GM04504 (cell line): ENCODE measurements at places on chromosomes 13 and 19.

- no peak for DNase-seq
These were observed at the start of gene KCNJ14 for GRCh38 chr19:48455171-48455907. KCNJ14 (plus strand) TSS chr19:48455574; CDS start chr19:48461725, 6,151 bp downstream.

- no peak for DNase-seq
These were observed 70.6 kb upstream of the TEX29 start for GRCh38 chr13:111249637-111250360.

GRCh38 chr13:27304611-27305010 is 34.0 kb downstream of the RASL11A start:
- no peak for DNase-seq

GRCh38 chr13:26325876-26326275 is 71.9 kb downstream of the CDK8 start:
- DNase-seq = no peak

DNA sequence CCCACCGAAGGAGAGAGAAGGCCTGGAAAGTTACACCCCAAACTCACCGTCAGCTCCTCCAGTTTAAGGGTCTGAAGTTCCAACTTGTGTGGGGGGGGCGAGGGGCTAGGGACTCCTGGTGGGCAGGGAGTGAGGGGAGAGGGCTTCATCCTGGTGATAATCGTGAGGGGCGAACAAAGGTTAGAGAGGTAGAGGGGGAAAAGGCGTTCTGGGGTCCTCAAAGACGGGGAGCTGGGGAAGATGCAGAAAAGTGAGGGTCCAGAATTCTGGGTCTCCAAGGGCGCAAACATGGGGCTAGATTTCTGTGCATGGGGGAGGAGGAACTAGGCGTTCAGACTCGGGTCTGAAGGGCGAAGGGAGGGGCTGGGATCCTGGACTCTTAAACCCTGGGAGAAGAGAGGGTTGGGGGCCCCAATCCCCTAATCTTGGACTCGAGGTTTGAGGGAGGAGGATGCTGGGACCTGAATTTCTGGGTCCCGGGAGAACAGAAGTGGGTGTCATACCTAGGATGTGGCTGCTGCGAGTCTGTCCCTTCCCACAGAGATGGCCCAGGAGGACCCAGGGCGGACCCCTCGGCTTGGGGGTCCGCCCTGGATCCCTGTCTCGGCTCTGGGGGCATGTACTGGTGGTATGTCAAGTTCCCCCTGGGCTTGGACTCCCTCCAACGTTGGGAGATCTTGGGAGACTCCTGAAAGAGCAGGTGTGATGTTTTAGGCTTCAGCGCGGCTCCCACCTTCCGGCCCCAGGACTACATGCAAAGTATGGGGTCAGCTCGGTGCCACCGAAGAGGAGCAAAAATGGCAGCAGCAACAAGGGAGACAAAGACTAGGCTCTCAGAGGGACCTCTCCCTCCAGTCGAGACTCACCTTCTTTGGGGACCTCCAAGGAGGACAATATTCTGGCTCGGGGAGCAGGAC is 4.5 kb downstream of the MAMSTR start:
- DNase-seq = no peak

DNA sequence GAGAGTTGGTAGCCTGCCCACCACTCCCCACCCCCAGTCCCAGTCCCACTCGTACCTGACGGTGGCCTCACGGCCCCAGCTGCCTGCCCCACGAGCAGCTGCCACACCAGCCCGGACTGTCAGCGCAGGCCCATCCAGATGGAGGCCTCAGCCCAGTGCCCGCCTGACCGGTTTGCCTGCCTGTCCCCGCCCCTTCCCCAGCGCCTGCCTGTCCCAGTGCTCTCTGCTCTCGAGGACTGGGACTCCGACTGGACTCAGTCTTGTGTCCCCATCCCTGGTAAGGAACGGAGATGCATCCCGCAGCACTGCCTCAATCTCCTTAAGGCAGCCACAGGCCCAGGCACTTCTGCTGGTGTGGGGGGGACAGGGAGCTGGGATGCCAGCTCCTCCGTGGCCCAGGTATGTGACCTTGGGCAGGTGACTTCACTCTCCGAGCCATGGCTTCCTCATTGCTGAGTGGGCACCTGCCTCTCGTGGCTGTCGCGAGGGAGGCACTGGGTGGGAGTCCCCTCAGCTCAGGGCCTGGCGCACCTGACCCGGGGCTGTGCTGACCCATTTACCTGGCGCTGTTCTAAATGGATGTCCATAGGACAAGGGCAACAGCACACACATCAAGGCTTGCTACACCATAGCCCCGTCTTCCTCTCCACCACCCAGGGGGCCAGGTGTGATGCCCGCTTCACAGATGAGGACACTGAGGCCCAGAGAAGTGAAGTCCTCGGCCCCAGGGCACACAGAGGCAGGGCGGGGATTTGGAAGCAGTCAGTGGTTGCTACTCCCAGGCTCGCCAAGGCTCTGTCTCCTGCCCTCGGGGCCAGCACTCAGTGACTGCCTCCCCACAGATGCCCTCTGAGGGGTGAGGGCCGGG is at the start of gene NKPD1:
TSS of gene NKPD1 (minus strand) at position 113 of the 868 bp plus-strand sequence. CDS start 832 bp downstream, outside the sequence.
- DNase-seq = no peak

DNA sequence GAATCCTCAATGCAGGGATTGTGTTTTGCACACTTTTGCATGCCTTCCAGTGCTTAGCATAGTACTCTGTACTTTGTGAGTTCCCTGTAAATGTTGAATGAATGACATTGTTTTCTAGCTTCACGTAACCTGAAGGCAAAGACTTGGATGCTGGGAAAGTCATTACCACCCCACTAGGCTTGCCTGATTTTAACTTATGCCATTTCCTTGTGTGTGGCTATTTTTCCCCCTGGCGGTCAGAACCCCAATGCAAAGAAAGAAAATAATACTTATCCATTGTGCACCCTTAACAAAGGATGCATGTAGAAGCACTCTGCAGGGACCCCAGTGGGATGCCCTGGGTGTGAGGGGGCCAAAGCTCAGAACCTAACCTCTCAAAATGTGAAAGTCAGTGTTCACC is 1.2 kb upstream of the ENOX1 start:
- no peak for DNase-seq

- DNase-seq = no peak
These were observed 18.0 kb downstream of the VAV1 start for GRCh38 chr19:6790194-6791128.

GRCh38 chr13:64339373-64340063 is 2890.6 kb downstream of the PCDH9 start:
- no peak for DNase-seq

DNA sequence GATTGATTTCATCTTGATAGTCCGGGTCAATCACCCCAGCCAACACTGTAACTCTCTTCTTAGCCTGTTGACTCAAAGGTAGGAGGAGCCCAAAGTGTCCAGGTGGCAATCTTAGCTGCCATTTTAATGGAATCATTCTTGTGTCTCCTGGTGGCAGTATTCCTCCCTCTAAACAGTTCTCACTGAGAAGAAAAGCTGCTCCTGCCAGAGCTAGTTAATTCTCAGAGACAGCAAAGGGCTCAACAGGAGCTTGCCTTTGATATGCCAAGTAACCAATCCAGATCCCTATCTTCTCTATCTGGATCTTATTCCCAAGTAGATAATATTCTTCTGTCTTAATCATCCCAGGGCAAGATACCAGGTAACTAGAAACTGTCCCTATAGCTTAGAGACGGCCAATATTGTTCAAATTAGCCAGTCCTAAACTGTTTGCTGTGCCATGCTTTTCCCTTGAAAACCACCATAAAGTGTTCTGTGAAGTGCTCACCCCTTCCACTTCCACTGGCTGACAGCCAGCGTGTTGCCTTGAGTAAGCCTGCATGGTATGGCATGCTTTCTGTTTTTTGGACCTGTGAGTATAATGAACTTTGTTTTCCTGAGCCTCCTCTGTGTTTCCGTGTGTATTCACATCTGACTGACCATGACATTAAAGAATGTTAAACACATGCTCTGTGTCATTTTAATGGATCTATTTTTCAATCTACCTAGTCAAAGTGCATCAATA is 463.7 kb upstream of the SLITRK5 start:
- no peak for DNase-seq

GRCh38 chr13:30618186-30618929 is 638 bp downstream of the USPL1 start:
- DNase-seq = no peak

GRCh38 chr13:48535766-48536165 is 2.9 kb upstream of the RCBTB2 start:
- DNase-seq = no peak

DNA sequence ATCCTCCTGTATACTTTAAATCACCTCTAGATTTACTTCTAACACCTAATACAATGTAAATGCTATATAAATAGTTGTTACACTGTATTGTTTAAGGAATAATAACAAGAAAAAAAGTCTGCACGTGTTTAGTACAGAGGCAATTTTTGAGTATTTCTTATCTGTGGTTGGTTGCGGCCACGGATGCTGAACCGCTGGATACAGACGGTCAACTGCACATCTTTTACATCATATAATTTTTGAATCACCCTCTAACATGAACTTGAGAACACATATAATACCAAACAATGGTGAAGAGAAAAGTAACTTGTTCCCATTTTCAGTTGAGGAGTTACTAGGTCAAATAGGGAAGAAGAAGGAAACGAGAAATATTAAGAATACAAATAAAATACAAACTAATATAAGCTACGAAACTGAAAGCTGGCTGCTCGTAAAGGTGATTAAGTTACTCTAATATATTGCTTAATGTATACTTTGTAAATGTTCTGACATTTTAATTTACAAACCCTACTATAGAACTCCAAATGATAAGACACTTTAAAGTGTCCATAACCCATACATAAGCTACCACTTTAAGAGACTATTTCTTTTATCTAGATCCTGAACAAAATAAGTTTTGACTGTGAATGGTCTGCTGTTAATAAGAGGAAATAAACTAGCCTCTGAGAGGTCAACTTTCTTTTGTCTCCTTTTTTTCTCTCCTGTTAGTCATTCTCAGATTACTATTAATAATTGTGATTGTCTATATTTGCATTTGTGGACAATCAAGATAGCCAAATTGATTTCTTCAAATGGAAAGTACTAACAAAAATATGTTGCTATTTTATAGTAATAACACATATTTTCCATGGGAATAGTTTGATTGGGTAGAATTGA is 457.4 kb downstream of the DIAPH3 start:
- DNase-seq = no peak

DNA sequence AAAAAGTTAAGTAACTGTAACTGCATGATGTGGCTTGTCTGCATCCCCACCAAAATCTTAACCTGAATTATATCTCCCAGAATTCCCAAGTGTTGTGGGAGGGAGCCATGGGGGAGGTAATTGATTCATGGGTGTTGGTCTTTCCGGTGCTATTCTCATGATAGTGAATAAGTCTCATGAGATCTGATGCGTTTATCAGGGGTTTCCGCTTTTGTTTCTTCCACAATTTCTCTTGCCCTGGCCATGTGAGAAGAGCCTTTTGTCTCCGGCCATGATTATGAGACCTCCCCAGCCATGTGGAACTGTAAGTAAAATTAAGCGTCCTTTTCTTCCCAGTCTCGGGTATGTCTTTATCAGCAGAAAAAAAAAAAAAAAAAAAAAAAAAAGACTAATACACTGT is 385.8 kb downstream of the SLITRK1 start:
- no peak for DNase-seq

DNA sequence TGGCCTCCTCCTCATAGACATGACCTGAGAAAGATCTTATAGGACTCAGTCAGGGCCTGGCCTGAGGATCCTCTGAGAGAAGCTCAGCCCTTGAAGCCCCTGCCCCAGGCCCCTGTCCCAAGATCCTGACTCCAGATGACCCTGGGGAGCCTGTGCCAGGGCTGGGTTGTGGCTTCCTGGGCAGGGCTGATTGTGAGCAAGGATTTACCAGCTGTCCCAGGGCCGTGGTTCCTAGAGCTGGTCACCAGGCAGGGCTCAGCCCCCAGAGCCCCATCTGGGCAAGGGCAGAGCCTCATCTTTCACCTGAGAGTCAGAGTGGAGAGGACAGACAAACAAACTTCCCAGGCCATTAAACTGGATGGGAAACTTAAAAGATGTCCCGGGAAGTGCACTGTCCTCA is 1.9 kb downstream of the CEACAM21 start:
- DNase-seq = no peak

GRCh38 chr19:46661735-46662592 is 982 bp upstream of the DACT3 start:
- peak; percentile 76 for DNase-seq

GRCh38 chr13:44487989-44488388 is 88.1 kb downstream of the TSC22D1 start:
- no peak for DNase-seq

DNA sequence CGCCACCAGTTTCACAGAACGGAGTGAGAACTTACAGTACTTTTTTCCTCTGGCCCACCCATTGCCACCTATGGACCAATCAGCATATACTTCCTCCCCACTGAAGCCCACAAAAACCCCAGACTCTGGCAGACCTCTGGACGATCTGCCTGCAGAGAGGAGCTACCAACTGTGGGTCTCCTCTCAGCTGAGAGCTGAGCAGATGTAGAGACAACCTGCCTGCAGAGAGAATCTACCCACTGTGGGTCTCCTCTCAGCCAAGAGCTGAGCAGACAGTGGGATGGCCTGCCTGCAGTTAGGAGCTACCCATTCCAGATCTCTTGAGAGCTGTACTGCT is 69.7 kb downstream of the PIBF1 start:
- no peak for DNase-seq

- no peak for DNase-seq
These were observed 47.8 kb upstream of the TCF3 start for GRCh38 chr19:1699998-1700732.

DNA sequence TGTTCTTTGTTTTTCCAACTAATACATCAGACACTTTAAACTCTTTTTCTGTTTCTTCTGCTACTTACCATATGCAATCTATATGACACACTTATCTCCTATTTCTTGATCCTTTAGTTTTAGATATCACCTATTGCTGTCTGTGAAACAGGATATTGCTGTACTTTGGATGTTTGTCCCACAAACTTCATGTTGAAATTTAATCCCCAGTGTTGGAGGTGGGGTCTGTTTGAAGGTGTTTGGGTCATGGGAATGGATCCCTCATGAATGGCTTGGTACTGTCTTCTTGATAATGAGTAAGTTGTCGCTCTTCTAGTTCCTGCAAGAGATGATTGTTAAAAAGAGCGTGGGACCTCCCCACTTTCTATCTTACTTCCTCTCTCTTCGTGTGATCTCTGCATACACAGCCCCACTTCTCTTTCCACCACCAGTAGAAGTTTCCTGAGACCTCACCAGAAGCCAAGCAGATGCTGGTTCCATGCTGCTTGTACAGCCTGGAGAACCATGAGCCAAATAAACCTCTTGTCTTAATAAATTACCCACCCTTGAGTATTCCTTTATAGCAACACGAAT is 244.2 kb downstream of the NHLRC3 start:
- DNase-seq = no peak

GRCh38 chr19:2816641-2817040 is 3.0 kb upstream of the ZNF554 start:
- DNase-seq = no peak

GRCh38 chr19:5450482-5451126 is 4.6 kb upstream of the ZNRF4 start:
- DNase-seq = no peak

DNA sequence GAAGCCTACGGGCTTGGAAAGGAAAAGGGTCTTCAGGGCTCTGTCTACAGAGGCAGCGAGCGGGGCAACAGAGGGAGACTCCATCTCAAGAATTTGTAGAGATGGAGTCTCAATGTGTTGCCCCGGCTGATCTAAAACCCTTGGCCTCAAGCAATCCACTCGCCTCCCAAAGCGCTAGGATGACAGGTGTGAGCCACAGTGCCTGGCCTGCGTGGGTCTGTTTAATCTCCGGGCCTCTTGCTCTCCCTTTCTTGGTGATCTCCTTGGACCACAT is 8.1 kb downstream of the RPS9 start:
- no peak for DNase-seq
